ENCODE measurements at places on chromosomes 12 and 14.
A peak's percentile ranks its signal among the peaks of the same experiment; 100 is the strongest.

DNA sequence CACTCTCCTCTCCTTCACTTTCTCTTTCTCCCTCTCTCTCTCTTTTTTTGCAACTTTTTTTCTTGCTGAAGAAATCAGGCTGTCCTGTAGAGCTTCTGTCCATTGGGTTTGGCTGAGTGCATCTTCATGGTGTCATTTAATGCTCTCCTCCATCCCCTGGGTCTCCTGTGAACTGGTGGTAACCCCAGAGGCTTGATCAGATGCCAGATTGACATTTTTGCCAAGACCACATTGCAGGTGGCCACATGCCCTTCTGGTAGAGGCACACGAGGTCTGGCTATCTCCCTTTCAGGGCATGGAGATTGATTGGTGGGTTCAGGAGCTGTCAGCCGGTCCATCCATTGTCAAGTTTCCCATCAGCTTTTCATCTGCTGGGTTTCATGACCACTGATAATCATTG is 188.3 kb upstream of the MYL2 start:
- H3K27ac ChIP-seq: no peak overlapping the region
- peaks cover 7% of the 10 kb centered on the region for H3K4me1 ChIP-seq
- no peaks in the 10 kb centered on the region for H3K36me3 ChIP-seq
- H3K27me3 ChIP-seq: peaks cover 6% of the 10 kb centered on the region
- no peak overlapping the region for H3K4me3 ChIP-seq

DNA sequence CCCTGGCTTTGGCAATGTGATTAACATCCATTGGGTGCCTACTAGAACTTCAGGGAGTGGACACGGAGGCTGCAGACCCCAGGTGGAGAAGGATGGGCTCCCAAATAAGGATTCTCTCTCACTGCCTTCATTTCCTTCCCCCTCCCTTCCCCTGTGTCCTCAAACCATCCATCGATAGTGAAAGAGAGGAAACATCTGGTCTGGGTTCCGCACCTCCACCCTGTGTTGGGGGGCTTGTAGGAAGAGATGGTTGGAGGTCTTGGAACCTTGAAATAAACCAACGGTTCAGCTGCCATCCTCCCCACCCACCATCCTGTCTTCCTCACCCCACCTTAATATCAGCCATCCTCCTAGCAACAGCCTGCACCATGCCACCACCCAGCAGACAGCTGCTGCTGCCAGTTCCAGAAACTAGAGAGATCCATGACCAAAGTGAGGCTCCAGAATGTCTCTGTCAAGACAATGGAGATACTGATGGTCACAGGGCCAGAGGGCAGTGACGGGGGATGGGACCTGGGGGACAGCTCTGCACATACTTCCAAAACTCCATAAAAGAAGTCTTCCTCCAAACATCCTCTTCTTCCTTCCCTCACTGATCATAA is 153.1 kb upstream of the CCND2 start:
- H3K27me3 ChIP-seq: no peaks in the 10 kb centered on the region
- H3K4me3 ChIP-seq: peak overlapping the region; percentile 10
- DNase-seq: no peak
- H3K27ac ChIP-seq: peak overlapping the region; percentile 72
- H3K4me1 ChIP-seq: peaks cover 60% of the 10 kb centered on the region
- H3K36me3 ChIP-seq: no peaks in the 10 kb centered on the region

- no peak for DNase-seq
- H3K36me3 ChIP-seq: no peaks in the 10 kb centered on the region
- H3K4me1 ChIP-seq: no peaks in the 10 kb centered on the region
- no peak overlapping the region for H3K27ac ChIP-seq
- H3K27me3 ChIP-seq: no peaks in the 10 kb centered on the region
- no peak overlapping the region for H3K4me3 ChIP-seq
Observed at GRCh38 chr12:40446385-40446784, 221.6 kb downstream of the LRRK2 start.

- H3K27ac ChIP-seq: no peak overlapping the region
- peaks cover 36% of the 10 kb centered on the region for H3K4me1 ChIP-seq
- DNase-seq: no peak
Observed at GRCh38 chr14:100439781-100440180, 116.6 kb downstream of the SLC25A47 start.

- no peak overlapping the region for H3K27ac ChIP-seq
- no peaks in the 10 kb centered on the region for H3K27me3 ChIP-seq
- peaks cover 6% of the 10 kb centered on the region for H3K36me3 ChIP-seq
- DNase-seq: no peak
- no peak overlapping the region for H3K4me3 ChIP-seq
Observed at GRCh38 chr14:81222691-81223090, 1.9 kb upstream of the GTF2A1 start.

Data from stimulated activated naive B cell treated with anti-CD40 and anti-IgM and Interleukin-4, amounts not matched to agents 10 μg/mL and 1 μg/mL and 100 μg/mL, for 72 hours (primary cell).